ENCODE measurements at places on chromosomes 3 and 15. TPM values are rescaled to one million over a fixed set of nuclear protein-coding genes. Genes with fewer than 3 reads are reported as not detected.

DNA sequence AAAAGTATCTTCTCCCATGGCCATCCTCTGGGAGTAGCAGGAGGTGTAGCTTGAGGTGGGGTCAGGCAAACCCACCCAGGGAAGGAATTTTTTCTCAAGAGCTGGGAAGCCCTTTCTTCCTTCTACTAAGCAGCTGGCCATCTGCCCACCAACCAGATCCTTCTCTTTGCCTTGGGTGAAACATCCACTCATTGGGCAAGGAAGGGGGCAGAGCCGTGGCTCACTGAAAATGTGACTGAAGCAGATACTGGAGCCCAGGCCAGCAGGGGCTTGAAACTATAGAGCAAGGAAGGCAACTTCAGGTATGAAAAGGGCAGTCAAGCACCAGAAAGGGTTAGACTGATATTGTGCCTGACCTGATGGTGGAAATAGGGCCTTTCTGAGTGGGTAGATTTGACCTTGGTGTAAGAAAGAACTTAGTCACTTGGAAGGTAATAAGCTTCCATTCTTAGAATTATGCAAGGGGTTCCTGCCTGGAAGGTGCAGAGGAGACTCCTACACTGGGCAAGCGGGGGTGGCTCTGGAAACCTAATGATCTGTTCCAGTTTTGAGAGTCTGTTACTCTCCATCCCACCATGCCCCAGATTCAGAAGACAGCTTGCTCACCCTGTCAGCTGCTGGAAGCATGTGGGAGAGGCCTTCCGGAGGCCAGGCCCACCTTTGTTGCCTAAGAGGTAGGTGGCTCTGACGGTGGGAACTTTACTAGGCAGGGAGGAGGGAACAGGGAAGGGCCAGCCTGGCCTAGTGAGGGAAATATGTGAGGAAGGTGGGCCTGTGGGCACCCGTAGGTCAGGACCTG lies 22.0 kb upstream of the PLA2G4E start:
- DNase-seq: no peak

DNA sequence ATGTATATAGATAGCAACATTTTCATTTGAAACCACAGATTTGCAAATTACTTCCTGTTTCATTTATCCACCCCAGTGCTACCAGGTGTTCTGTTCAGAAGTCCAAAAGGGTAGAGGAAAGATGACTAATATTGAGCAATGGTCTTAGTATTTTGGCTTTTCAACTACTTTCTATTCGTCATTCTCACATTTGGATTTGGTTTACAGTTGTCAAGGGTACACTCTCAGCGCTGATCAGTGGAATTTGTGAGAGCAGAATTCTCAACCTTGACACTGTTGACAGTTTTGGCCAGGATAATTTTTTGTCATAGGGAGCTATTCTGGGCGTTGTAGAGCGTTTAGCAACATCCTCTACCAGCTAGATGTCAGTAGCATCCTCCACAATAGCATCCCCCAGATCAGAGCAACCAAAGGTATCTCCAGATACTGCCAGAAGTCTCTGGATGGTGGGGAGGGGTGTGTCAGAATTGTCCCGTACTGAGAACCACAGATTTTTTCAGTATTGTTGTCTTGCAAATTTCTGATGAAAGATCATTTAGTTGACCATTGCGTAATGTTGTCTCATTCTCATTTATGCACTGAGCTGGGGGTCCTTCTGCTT lies 4.2 kb downstream of the HMCES start:
- no peak for DNase-seq

DNA sequence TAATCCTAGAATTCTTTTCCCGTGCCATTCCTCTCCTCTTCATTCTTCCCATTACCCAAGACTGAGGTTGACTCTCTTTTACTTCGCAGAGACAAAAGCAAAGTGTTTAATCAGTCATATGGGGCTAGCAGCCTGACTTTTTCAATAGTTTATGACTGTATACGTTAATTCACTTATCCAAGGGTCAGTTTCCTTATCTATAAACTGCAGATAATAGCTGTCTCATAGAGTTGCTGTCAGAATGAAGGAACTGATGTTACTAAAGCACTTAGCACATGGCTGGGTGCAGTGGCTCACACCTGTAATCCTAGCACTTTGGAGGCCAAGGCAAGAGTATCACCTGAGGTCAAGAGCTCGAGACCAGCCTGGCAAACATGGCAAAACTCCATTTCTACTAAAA lies 43.5 kb upstream of the ULK4 start:
- no peak for DNase-seq

DNA sequence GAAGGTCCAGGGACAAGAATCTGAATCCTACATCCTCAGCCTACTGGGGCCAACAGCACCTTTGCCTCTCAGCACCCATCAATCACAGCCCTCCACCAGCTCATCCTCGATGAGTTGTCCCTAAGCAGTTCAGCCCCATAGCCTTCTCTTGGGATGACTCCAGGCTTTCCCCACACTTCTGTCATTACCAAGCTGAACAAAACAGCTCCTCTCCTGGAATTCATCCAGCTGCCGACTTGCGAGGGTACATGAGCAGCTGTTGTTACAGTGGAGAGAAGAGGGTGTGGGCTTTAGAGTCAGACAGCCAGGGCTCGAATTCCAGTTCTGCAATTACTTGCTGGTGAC lies 69.0 kb upstream of the THBS1 start:
- no peak for DNase-seq

- no peak for DNase-seq
Measured at GRCh38 chr3:8266730-8267131, 234.9 kb upstream of the LMCD1 start.

- DNase-seq: no peak
Measured at GRCh38 chr15:66306381-66306780, 13.0 kb downstream of the DIS3L start.

DNA sequence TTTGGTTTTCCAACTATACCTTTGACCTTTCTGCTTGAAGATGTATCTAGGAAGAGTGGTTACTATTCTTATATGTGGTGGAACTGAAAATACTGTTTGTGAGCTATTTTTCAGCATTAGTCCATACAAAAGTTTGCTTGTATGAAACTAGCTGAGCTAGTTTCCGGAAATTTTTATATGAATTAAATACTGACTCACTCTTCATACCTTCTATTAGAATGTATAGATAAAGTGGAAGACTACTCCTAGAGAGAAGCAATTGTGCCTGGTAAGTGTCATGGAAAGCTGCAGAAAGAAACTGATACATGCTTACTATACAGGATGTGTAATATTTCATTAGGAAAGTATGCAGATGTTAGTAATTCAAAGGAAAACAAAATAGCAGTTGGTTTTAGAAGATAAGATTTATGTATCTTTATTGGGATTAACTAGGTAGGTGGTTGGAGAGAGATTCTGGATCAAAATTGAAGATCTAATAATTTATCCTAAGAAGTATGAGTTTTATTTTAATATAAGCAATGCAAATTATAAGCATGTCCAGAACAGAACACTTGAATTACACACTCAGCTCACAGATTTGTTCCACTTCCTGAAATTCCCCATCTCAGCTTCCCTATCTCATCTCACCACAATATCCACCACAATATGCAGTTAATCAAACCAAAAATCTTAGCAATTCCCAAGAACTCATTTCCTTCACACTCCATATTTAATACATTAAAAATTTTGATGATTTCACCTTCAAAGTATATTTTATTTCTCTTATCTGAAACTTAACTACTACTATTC lies 82.8 kb downstream of the BCHE start:
- DNase-seq: no peak

DNA sequence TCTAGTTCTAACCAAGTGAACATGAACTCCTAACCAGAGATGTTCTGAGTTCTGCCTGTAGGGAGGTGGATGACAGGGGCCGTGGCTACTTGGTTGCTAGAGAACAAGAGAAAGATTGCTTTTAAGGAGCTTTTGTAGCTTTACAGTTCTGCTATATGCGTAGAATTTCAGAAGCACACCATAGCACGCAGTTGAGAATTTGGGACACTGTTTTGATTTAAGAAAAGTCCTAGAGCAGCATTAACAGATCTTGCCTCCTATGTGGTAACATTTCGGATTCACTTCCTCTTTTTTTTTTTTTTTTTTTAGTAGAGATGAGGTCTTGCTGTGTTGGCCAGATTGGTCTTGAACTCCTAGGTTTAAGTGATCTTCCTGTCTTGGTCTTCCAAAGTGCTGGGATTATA lies 181.7 kb downstream of the TCF12 start:
- no peak for DNase-seq

GRCh38 chr3:21938267-21938681 lies 187.3 kb upstream of the ZNF385D start:
- DNase-seq: no peak

DNA sequence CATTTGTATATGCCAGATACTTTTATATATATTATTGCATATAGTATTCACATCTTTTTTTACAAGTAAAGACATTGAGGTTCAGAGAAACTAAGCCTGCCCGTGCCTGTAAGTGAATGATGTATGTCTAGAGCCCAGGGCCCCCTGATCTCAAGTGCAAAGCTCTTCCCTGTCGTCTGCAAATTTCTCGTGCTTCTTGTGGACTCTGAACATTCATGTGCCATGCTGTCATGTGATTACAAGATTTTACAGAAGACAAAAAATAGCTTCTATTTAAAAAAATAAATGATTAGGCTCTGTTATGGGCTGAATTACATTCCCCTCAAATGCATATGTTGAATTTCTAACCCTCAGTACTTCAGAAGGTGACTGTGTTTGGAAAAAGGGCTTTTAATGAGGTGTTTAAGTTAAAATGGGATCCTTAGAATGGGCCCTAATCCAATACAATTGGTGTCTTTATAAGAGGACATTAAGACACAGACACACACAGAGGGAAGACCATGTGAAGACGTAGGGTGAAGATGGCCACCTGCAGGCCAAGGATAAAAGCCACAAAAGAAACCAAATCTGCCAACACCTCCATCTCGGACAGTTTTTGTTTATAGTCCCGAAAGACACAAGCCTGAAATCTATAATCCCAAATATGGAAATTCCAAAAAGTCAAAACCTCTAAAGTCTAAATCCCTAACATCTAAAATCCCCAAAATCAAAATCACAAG lies 3.9 kb upstream of the MASP1 start:
- DNase-seq: no peak

GRCh38 chr3:175659670-175660350 lies 800.7 kb downstream of the NAALADL2 start:
- no peak for DNase-seq

DNA sequence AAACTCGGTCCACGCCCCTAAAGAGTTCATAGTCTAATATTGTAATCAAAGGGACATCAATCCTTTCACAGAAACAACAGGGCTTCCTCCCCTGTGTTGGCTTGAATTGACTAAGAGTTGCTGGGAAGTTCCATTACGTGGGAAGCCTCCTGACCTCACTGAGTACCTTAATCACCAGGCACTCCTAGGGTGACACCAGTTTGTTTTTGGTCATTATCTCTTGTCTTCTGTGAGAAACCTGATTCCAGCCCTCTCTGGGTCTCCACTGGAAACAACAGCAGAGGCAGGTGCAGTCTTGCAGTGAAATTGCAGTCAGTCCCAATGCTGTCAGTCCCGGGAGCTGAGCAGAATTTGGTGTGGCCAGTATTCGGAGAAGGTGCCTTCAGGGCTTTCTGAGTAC lies 55.4 kb downstream of the BOC start:
- DNase-seq: no peak

DNA sequence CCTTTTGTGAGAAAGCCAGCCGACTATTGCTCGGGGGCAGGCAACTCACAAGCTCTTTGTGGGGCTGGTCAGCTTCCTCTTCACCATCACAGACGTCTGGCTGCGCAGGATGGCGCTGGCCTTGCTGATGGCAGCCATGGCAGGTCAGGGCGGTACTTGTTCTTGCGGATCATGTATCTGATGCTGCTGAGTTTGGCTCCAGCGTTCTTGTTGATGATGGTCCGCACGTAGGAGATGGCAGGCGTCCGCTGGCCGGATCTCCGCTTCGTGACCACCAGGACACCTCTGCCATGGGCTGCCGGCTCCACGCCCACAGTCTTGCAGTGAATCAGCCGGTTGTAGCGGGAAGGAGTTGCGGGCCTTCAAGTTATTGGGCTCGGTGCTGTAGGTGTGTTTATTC lies 67.9 kb upstream of the SLC7A14 start:
- no peak for DNase-seq

DNA sequence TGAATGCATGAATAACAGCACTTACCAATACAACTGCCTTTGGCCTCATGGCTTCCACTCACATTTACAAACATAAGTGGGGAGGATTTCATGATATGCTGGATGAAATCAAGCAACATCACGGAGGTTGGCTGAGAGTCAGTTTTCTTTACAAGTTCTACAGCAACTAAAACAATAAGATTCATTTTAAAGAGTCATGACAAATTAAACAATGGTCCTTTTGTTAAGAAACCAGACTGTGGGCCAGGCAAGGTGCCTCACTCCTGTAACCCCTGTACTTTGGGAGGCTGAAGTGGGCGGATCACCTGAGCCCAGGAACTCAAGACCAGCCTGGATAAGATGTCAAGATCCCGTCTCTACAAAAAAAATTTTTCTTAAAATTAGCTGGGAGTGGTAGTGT lies 12.4 kb downstream of the ATR start:
- DNase-seq: no peak

The SNRPN gene
- polyA plus RNA-seq: 224 TPM

The IGF2BP2 gene
- 78.3 TPM for polyA plus RNA-seq

The SLC12A1 gene
- polyA plus RNA-seq: 563 TPM

The TRPM1 gene
- polyA plus RNA-seq: 0.52 TPM

The GHSR gene
- not detected for polyA plus RNA-seq

The EFCC1 gene
- 3.1 TPM for polyA plus RNA-seq

The SERPINI2 gene
- 0.46 TPM for polyA plus RNA-seq

The RBMS3 gene
- polyA plus RNA-seq: 14.0 TPM

Measured in left renal cortex interstitium (tissue), 4 donors.